ENCODE measurements at places on chromosomes 4 and X.

DNA sequence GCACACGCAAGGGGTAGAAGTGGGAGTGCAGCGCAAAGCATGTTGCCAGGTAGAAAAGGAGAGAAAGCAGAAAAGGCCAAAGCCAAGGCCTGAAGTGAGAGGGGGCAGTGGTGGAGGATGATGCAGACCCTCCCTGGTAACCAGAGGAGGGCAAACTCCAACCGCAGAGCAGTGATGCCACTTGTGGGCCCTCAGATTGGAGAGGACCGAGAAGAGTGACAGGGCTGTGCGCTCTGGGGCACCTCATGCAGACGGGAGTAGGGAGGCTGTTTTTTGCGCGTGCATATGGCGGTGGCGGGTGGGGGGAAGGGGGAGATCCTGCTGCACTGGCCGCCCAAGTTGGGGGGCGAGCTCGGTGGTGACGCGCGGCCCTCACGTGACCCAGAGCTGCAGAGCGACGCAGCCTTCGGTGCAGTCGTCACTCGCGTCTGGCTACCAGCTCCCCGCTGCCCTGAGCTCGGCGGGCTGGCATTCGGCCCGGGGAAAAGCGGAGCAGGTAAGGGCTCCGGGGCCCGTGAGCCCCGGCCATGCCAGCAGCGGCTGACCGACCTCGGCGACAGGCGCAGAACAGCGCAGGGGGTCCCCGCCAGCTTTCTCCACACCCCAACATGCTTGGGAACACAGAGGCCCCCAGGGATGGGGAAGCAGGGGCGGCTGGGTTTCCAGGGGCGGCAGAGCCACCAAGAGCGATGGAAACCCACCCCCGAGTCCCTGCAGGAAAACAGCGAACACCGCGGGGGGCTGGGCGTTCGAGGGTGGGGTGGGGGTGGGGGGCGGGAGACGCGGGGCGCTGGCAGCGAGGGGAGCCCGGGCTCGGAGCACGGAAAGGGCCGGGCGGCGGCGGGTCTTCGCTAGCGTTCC is at the start of gene BEX3:
TSS of gene BEX3 (plus strand) at position 421 of the 861 bp plus-strand sequence. CDS start 984 bp downstream, outside the sequence.
- no peak for DNase-seq

GRCh38 chrX:100413229-100413628 is 3.2 kb upstream of the PCDH19 start:
- DNase-seq, result no peak

GRCh38 chr4:92014067-92014466 is 289.7 kb upstream of the GRID2 start:
- no peak for DNase-seq

GRCh38 chr4:37825968-37826294 is 555 bp upstream of the PGM2 start:
- DNase-seq, result no peak

GRCh38 chr4:172105918-172106317 is 292.7 kb downstream of the GALNTL6 start:
- no peak for DNase-seq

DNA sequence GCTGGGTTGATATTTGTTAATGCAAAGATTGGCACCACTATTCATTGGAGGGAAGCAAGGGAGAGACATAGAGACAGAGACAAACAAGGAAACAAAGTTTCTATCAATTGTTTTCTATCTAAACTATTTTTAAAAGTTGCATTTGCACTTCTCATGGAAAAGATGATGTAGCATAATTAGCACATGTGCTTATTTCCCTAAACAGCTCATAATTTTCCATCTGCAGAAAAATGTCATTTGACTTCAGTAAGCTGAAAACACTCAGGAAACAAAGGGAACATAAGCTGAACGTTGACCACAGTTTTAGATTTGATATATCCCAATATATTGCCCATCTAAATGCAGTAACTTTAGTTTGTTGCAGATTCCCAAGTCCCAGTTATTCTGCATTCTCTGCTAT is 18.5 kb upstream of the SPP1 start:
- no peak for DNase-seq

- DNase-seq, result no peak
These were observed 4.0 kb upstream of the RPS6KA6 start for GRCh38 chrX:84192006-84192405.

DNA sequence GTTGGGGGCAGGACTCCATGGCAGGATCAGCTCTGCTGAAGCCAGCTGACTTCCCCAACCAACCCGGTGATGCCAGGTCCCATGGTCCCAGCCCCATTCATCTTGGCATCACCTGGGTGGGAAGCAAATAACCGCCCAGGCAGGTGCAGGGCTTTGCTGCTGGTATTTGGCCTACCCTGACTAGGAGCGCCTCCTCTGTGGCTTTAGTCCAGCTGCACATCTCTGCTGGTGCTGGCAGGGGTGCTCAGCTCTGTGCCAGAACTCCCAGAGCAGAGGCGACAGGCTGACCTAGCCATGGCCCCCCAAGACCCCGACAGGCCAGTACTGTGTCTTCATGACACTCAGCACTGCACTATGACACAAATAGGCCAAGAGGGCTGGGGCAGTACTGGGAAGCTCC is 64.4 kb downstream of the STARD8 start:
- no peak for DNase-seq

GRCh38 chrX:139936259-139936658 is 3.4 kb upstream of the ATP11C start:
- DNase-seq, result no peak
